Hematopoietic multipotent progenitor cell treated with erythropoietin and hydrocortisone succinate and interleukin-3 and kit ligand, for 15 days (in vitro differentiated cells): ENCODE measurements at places on chromosomes 12 and 14.

- no peak for DNase-seq
These were observed 499.2 kb upstream of the ATP2B1 start for GRCh38 chr12:90207799-90208198.

- no peak for DNase-seq
These were observed 45.4 kb downstream of the AEBP2 start for GRCh38 chr12:19484738-19485137.

GRCh38 chr14:71143381-71144290 is 236.4 kb downstream of the PCNX1 start:
- no peak for DNase-seq

- no peak for DNase-seq
These were observed 49.2 kb upstream of the SGPP1 start for GRCh38 chr14:63777024-63777423.

GRCh38 chr14:71557351-71557750 is 374.9 kb upstream of the RGS6 start:
- no peak for DNase-seq

DNA sequence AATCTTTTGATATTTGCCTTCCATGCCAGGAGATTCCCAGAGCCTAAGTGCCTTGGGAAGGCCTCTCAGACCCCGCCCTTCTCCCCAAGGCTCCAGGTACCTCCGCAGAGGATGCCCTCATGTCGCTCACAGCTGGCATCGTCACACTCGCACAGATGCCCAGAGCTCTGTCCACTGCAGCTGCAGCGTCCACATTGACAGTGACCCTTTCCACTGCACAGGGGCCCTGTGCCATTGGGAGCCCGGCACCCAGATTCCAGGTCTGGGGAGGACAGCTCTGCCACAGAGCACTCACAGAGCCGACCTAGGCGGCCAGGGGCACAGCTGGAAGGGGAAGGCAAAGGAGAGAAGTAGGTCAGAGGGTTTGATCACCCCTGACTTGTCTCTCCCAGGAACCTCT is 12.3 kb upstream of the CSAD start:
- DNase-seq, result no peak
